ENCODE measurements at places on chromosomes 4 and X.

- peak; percentile 8 for DNase-seq
Measured at GRCh38 chr4:42605264-42605663, 51.6 kb downstream of the ATP8A1 start.

DNA sequence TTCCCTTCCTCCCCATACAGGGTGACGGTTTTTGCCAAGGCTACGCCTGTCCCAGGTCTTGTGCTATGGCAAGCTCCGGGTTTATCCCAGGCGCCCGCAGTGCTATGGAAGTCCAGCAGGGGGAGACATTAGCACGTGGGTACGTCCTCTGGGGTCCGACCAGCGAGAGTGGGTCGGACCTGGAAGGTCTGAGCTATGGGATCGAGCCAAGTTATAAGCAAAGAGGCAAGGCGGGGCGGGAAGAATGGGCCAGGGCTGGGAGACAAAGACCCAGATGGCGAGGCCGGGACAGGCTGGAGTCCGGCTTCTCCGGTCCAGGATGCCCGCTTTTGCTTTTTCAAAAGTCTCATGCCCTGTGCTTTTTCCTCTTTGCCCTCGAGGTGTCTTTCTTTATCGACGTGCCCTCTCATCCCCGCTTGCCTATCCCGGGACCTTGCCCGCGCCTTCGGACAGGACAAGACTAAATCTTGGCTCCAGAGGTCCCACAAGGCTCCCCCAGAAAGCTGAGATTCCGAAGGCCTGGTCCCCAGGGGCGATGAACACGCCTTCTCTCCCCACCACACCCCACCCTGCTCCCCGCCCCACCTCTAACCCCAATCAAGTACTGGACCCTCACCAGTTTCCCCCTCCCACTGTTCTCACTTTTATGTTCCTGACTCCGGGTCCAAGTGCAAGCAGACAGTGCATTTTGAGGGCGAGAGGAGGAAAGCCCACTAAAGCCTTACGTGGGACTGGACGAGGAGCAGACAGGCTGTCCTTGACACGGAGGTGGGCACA is 785 bp upstream of the EFNB1 start:
- peak; percentile 58 for DNase-seq

DNA sequence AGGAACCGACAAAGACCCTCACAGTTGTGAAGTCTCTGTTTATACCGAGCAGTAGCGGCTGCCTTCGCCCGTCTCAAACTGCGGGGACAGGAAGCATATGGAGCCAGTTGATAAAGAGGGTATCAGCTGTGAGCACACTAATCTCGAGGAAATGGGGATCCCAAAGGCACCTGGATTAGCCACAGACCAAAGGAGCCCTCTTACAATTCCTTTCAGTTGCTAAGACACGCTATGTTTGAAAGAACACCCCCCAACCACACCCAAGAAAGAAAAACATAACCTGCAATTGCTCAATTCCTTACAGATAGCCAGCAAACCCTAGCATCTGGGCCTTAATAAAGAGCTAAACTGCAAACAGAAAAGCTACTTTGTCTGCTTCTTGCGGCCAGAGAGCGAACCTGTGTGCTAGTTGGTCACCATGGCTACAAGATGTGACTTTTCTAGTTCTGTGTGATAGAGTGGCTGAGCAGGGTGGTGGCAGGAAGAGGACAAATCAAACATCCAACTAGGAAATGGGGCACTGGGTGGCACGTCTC is 23.3 kb upstream of the CHRNA9 start:
- no peak for DNase-seq

- DNase-seq = no peak
Measured at GRCh38 chr4:38676986-38677385, 13.0 kb downstream of the KLF3 start.

- no peak for DNase-seq
Measured at GRCh38 chr4:81225252-81225651, 10.2 kb upstream of the PRKG2 start.

DNA sequence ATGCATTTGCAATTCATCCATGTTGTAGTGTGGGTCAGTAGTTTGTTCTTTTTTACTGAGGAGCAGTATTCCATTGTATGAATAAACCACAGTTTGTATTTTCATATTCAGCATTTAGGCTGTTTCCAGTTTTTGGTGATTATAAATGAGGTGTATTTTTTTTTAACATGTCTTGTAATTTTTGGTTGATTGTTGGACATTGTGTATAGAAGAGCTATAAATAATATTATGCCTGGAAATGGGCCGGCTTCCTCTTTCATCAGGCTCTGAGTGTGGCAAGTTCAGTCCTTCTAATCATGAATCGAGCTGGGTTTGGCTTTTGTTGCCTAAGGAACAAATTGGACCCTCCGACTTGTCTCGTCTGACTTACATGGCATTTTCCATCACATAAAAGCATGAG is 115.7 kb downstream of the PSAPL1 start:
- no peak for DNase-seq

DNA sequence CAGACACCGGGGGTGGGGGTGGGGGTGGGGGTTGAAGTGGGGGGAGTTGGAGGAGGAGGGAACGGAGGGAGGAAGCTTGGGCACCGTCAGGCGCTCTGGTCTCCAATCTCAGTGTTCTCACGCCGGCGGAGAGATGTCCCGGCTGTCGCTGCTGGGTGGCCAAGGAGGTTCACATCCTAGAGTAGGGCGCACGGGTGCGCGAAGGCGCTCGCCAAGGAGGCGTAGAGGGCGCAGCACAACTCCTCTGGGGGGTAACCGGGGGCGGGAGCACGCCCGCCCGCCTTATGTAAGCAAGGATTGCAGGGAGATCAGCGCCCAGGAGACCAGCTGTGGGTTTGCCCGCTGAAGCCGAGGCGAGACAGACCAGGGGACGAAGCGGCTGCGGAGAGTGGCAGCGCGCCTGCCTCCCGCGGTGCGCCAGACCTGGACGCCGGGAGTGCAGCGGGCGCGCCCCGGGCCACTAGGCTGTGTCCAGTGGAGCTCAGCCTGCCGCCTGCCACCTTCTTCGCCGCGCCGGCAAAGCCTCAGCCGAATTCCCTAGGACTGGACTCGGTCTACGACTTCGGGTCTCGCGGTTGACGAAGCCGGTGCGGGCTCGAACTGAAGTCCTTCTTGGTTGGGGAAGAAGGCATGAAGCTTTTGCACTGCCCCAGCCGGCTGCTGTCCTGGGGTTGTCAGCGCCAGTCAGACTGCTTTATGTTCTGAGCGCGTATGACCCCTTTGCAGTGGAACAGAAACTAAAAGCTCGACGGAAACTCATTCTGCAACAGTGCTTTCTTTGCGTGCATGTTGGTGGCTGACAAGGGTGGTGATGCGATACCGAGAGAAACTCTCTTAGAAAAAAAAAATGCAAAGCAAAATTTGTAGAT is 707 bp upstream of the UNC5C start:
- peak; percentile 91 for DNase-seq

GRCh38 chr4:153119626-153120025 is 84.6 kb upstream of the TRIM2 start:
- no peak for DNase-seq

DNA sequence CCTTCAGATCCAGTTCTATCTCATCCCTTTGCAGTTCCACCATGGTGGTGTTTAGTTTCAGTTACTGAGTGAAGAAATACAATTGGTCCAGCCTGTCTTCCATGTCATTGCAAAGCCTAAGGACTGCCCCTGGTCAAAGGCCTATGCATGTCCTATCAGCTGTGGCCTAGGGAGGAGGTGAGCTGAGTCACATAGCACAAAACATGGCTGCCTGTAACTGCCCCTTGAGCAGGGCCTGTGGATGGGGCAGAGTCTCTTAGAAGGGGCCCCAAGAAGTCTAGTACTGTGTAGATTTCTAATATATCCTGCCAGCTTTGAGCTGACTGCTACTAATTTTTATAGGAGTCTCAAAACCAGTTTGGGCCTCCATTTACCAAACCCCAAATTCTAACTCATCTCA is 296.7 kb downstream of the FBXW7 start:
- no peak for DNase-seq

DNA sequence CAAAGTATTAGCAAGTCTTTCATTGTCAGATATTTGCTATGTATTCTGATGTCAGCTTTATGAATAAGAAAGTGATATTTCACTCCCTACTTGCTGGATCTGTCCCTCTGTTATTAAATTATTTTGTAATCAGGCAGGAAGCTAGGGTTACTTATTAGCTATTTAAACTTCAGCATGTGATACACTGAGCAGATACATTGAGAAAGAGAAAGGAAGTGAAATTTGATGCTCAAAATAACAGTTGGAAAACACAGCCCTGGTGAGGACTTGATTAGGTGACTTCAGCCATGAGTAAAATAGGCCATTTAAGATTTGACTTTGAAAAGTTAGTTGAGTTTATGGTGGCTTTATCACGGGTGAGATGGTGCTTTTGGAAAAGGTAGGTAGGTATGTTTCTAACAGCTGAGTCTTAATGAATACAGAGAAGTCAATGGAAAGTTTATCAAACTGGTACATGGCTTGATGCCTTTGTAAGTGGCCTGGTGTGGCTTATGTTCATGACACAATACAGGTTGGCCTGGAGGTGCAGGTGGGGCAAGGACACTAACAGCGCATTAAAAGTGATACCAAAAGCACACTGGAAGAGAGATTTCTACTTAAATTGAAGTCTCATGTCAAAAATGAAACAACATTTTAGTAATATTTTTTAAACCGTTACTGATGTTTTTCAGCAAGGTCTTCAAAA is 321.2 kb upstream of the SPOCK3 start:
- no peak for DNase-seq

- DNase-seq = no peak
Measured at GRCh38 chrX:121146059-121146628, 98.7 kb downstream of the GLUD2 start.

DNA sequence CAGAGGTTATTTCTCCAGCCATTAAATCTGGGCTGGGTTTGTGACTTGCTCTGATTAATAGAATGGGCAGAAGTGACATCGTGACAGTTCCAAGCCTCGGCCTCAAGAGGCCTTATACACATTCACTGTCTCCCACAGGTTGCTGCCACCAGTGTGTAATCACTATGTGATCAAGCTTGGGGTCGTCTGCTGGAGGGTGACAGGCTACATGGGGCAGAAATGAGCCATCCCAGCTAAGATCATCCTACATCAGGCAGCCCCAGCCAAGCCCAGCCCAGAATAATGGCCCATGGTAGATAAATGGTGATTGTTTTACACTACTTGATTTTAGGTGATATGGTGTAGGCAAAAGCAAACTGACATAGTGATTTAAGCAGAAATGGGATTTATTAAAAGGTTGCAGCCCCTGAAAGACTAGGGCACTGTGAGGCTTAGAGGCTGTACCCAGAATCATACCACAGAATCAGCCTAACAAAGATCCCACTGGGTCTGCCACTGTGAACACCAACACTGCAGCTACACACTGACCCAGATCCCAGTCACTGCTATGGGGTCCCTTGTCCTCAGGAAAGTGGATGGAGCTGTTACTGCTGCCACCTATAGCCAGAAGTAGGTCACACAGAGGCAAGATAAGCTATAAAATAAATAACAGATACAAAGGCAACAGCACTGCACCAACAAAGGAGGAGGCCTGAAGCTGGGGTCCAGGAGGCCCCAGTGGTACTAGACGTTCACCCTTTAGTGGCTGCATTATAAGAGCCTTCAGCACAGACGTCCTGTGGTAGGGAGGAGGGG is 159.6 kb upstream of the RBPJ start:
- no peak for DNase-seq

DNA sequence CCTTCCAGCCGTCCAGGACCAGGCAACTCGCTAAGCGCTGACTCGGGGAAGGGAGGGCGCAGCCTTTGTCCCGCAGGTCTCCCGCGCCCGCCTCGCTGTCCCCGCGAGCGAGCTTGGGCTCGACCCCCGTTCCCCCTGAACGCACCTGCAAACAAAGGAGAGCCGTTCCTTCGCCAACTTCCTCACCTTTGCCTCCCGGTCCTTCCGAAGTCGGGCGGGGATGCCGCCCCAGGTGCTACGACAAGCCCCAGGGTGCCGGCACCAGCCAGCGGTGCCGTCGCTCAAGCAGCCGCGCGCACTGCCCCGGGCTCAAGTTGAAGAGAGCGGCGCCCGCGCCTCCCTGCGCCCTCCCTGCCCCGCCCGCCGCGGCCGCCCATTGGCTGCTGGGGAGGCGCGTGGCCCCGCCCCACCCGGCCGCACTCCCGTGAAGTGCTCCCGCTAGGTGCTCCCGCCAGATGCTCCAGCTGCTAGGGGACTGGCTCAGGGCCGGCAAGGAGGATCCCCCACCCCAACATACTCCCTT is 107.1 kb downstream of the NSUN7 start:
- peak; percentile 60 for DNase-seq

DNA sequence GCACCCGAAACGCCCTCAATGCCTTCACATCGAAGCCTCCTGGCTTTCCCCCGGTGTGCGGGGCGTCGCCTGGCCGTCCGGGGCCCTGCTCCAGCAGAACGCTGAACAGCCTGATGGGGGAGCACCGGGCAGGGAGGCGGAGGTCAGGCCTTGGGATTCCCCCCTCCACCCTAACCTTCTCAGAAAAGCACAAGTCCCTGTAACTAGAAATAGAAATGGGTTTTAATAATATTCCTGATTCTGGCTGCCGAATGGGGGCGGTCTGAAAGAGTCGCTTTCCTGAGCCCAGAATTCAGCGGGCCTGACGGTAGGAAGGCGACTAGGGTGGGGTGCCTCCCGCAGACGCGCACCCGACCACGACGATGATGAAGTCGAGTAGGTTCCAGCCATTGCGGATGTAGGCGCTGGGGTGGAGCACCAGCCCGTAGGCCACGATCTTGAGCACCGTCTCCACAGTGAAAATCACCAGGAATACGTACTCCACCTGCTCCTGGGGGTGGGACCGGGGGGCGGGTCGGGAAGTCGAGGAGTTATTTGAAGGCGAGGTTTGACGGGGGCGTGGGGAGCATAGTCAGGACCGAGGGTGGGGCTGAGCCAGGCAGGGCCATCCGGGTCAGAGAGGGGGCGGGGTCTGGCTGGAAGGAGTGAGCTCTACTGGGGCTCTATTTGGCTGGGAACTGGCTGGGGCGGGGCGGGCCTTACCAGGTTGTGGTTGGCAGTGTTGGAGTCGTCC is 2.5 kb downstream of the CACNA1F start:
- DNase-seq = no peak

GRCh38 chrX:35622040-35622439 is 176.1 kb upstream of the MAGEB16 start:
- no peak for DNase-seq
